ENCODE measurements at places on chromosomes 2 and 18.
A peak's percentile ranks its signal among the peaks of the same experiment; 100 is the strongest.

DNA sequence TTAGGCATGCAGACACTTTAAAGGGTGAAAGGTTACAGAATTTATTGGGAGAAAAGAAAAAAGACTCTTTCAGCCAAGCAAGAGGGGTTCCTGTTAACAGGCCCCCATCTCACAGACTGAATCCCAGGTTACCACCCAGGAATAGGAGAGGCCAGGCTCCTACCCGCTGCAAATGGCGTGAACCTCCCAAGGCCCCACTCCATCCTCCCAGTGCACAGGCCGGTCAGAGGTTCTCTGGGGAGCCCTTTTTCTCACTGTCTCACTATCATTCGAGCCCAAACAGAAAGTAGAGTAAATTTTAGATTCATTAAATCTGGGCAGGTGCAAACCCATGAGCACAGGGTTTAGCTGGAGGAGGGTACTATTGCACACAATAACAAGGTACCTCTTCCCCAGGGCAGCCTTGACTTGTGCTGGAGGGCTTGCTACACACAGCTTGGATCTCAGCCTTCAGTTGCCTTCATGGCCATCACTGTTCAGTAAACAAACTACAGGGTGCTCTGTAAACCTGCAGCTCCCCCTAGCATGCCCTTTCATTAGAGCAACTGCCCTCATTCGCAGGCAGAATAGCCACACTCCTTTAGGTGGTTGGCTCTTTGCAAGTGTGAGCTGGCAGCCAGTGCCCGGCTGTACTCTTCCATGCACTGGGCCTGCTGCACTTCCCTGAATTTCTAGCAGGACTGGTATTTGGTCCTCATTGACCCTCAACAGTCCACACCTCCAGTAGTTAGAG, 7.3 kb upstream of the PLEK start:
- DNase-seq: no peak

DNA sequence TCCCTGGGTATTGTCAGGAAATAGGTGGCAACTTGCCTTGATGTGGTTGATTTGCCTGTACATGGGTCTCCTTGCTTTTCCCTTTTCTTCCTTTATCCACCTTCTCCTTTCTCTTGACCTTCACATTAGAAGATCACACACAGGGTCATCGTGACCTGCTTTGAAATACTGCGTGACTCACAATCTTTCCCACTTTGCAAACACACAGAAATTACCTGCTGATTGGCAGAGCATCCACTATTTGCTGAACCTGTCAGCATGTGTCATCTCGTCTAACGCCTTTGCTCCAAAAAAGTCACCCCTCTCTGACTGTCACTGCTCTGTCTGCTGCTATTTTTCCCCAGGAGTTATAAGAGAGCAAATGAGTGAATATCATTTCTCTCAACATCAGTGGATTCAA, 60.8 kb downstream of the MYO3B start:
- no peak for DNase-seq

DNA sequence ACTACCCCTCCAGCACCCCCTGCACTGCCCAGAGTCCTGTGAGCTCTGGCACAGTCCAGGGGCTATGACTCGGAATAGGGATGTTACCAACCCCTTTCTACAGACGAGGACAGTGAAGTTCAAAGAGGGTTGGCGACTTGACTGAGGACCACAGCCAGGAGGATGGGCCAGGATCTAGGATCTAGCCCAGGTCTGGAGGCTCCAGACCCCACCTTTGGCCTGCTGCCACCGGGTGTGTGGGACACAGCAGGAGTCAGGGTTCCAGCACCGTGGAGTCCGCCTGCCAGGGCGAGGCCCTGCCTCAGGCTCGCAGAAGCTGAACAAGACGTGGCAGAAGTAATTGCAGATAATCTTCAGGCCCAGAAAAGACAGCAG, 37.9 kb upstream of the GPC1 start:
- DNase-seq: no peak

GRCh38 chr2:100405403-100406119, 11.9 kb downstream of the CHST10 start:
- no peak for DNase-seq

DNA sequence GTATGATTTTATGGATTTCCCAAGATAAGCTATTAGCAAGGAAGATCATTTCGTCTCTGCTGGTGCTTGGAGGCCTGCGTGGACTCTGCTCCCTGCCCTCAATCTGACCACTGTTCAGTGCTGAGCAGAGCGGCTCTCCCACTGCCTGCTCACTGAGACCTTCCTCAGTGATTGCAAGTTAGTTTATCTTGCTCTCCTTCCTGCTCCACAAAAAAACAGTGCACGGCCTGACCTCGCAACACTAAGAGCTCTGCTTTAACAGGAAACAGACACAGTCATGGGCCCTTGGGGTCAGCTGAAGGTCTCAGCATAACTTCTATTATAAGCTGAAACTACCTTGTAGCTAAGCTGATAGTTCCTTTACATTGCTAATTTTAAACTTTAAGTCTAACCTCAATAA, 53.1 kb downstream of the PRELID3A start:
- no peak for DNase-seq

DNA sequence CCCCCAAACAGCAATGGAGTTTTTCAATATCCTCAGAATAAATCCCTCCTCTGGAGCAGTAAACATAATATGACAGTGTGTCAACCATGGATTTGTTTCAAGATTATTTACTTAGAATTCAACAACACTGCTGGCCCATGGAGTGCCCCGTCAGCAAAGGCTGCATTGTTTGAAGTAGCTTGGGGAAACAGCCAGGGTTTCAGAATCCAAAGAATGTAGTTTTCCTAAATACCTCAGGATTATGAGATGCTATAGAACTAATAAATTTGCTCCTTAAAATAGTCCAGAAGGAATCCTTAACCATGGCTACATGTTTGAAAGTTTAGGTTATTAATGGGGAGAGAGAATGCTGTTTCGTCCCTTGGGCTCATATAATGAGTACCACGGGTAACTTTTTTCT, 13.1 kb upstream of the CETN1 start:
- DNase-seq: no peak

- DNase-seq: no peak
Observed at GRCh38 chr18:79668203-79668602, 11.4 kb upstream of the CTDP1 start.

- DNase-seq: no peak
Observed at GRCh38 chr18:53780666-53781065, 443.8 kb downstream of the MBD2 start.

DNA sequence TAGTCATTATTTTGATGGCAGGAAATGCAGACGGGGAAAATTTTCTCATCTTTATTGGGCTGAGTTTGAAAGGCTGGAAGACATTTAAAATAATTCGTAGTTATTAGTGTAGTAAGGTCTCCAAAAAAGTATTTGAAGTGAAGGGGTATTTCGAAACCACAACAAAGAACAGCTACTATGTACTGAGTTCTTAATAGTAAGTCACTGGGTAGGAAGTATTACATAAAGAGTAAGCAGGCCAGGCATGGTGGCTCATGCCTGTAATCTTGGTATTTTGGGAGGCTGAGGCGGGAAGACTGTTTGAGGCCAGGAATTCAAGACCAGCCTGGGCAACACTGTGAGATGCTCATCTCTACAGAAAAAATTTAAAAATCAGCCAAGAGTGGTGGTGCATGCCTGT, 113.6 kb downstream of the MEP1B start:
- DNase-seq: no peak

DNA sequence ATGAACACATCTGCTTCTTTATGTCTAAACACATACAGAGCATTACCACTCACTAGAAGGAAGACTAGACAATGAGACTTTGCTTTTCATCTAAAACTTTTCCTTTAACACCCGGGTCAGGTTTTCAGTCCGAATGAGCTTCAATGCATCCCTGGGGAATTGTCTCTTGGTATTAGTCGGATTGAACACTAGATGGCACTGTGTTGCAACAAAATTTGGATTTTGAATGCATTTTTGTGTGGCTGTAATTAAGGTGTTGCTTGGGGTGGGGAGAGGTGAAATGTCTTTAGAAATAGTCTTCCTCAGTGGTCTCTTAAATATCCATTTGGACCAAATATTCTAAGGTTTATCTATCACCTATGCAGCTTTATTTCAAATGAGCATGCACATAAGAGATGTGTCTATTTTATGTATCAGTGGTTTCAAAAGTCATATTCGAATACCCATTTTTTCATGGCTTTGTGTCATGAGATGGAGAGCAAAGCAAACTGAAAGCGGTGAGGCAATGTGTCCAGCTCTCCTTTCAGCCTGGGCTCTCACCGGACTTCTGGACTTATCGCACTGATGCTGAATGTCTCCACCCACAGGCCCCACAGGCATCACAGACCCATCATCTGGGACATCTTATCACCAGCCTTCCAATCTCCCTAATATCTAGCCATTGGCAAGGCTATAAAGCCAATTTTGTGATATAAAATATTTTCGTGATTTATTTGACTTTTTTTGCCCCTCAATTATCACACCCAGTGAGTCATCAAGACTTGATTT, 510.3 kb downstream of the RNF144A start:
- DNase-seq: no peak

DNA sequence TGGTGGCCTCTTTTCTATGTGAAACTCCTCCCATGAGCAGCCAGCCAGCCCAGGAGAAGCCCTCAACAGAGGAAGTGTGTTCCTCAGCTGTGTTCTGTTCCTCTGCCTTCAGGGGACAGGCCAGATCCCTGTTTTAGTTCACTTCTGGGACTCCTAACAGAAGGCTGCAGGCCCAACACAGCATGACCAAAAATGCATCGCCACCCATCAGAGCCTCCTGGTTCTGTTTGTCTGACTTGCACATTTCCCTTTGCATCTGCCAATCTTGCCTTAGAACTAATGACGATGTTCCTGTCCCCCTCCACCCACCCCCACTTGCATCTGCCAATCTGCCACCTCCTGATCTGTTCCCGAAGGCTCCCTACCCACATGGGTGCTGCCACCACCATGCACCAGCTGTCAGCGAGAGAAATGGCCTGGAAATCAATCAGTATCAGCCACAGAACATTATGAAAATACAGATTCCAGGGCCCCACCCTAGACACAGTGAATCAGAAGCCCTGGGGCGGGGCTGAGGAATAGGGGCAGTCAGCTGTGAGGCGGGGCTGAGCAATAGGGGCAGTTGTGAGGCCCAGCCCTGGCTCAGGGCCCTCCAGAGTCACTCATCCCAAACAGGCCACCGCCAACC, 51.0 kb downstream of the FAM168B start:
- DNase-seq: no peak

DNA sequence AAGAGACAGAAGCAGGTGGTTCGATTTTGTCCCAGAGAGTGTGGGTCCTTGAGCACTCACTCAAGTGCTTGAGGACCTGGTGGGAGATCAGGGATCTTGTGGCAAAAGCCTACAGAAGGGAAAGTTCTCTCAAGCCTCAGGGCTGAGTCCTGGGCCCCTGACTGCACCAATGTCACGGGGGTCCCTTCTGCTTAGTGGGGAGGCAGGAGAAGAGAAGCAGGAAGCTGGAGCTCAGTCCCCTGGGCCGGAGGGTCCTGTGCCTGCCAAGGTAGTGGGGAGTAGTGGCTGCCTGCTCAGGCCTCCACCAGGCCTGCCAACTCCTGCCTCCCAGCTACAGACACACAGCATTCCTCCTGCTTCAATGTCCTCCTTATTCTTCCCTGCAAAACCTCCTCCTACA, 11.7 kb downstream of the CAPN14 start:
- no peak for DNase-seq

DNA sequence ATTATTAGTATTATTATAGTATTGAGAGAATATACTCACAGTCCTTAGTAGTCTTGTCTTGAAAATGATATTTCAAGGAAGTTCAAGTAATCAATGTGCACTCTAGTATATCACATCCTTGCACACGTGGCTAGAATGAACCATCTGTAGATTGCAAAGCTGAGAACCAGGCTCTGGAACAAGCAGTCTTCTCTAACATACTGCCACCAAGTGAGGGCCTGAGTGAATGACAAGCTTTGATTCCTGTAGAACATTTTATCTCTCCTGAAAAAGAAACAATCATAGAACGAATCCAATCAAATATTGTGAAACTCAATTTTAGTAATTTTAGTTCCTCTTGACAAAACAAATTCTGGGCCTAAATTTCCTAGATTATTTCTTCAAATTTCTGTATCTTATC, 55.3 kb upstream of the SULT1C3 start:
- no peak for DNase-seq

DNA sequence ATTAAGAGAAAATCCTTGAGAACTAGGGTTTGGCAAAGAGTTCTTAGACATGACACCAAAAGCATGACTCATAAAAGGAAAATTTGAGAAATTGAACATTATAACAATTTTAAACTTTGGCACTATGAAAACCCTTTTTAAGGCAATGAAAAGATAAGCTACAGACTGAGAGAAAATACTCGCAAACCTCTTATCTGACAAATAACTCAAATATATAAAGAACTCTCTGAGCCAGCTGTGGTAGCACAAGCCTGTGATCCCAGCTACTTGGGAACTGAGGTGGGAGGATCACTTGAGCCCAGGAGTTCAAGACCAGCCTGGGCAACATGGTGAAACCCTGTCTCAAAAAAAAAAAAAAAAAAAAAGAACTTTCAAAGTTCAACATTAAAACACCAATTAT, 70.5 kb downstream of the FAM168B start:
- no peak for DNase-seq

DNA sequence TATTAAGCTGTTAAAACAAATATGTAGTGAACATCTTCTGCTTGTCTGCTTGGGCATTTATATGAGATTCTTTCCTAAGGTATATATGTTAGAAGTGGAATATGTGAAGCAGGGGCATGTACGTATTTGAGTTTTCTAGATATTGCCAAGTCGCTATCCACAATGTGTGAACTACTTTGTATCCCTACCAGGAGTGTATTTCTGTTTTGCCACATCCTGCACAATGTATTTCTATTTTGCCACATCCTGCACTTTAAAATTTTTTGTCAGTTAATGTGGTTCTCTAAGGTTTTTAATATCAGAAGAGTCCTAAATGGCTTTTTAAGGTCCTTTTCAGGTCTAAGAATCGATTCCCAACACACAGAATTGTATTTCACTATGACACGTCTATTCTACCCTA, 141.7 kb upstream of the ATP5MC3 start:
- no peak for DNase-seq

- no peak for DNase-seq
Observed at GRCh38 chr2:240121190-240121589, 14.9 kb downstream of the COPS9 start.

- no peak for DNase-seq
Observed at GRCh38 chr2:48444404-48444803, 85.5 kb upstream of the STON1 start.

GRCh38 chr2:141942006-141942789, 188.6 kb downstream of the LRP1B start:
- no peak for DNase-seq

DNA sequence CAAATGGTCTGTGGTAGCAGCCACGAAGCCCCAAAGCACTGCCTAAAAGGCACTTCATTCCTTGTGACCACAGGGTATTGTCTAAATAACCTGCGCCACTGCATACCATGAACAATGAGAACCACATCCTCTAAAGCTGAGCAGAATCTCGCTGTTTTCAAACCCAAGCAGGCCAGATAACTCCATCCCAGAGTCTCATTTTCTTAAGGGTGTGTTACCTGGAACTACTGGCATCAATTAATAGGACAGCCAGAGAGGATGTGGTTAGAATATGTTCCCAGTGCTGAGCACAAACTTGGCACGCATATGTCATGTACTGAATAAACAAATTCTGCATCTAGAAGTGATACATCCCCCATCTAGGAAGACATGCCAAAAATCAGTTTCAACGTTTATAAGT, 13.0 kb downstream of the VPS4B start:
- no peak for DNase-seq

GRCh38 chr2:147149575-147150240, 695.1 kb upstream of the ACVR2A start:
- DNase-seq: peak; percentile 22
